Heart right ventricle (tissue), 16 donors: ENCODE measurements at places on chromosomes 6 and 20. TPM values are rescaled to one million over a fixed set of nuclear protein-coding genes. Genes with fewer than 3 reads are reported as not detected.

CLPSL1 gene
- total RNA-seq, result not detected

GRCh38 chr6:22150368-22151035, 146.3 kb downstream of the PRL start:
- DNase-seq, result no peak

GRCh38 chr20:9978397-9979004, 56.3 kb upstream of the ANKEF1 start:
- DNase-seq, result peak; percentile 64

- no peak for DNase-seq
These were observed 677 bp downstream of the PXMP4 start for GRCh38 chr20:33719277-33719988.

GRCh38 chr20:57251344-57251743, 15.1 kb downstream of the BMP7 start:
- no peak for DNase-seq

DNA sequence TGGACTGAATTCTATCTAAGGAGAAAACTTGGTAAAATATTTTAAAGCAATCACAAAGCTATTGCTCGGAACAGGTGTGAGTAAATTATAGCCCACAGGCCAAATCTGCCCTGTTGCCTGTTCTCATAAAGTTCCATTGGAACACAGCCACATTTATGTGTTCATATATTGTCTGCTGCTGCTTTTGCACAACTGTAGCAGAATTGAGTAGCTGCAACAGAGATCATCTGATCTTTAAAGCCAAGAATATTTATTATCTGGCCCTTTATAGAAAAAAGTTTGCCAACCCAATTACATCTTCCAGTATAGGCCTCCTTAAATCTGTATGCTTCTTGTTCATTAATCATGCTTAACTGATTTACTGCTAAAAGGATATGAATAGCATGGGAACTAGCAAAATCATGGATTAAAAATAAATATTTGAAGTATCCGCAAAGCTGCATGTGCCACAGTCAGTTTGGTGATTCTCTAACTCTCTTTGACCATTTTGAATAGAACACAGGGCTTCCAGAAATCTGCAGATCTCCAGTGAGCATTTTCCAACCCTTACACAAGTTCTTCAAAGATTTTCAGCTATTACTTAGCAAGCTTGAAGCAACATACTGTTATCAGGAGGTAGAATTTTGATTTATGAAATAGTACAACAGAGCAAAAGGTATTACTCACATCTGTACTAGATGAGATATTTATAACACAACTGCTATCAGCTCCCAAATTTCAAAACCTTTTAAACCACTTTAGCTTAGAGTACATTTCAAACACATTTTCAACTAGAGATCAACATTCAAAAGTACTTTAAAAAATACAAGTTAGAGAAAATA, 312.6 kb upstream of the ID4 start:
- DNase-seq, result no peak

CRISP3 gene
- total RNA-seq, result not detected

DNA sequence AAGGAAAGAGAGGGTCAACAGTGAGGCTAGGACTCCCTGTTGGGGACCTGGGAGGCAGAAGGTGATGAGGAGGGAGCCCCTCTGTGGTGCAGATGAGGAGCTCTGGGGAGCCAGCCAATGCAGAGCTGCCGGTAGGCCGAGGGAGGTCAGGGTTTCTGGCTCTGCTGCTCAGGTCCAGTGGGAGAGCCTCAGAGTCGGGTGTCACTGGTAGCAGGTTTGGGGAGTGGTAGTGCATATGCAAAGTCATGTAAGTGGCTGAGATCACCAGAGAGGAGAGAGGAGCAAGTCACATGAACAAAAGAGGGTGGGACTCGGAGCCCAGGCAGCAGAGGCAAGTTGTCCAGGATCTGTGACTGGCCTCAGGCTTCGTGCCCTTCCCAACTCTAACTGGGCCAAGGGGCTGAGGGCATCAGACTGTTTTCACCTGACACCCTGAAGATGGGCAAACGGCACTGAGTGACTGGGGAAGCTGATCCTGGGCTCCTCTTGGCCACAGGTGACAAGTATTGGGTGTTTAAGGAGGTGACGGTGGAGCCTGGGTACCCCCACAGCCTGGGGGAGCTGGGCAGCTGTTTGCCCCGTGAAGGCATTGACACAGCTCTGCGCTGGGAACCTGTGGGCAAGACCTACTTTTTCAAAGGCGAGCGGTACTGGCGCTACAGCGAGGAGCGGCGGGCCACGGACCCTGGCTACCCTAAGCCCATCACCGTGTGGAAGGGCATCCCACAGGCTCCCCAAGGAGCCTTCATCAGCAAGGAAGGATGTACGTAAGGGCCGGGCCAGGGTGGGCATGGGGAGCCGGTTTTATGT, 6.6 kb downstream of the MMP24OS start:
- no peak for DNase-seq

DLL1 gene
- 13.0 TPM for total RNA-seq

GRCh38 chr20:63127700-63128364, 88.1 kb downstream of the YTHDF1 start:
- DNase-seq, result no peak

- no peak for DNase-seq
These were observed 44.5 kb upstream of the PHACTR3 start for GRCh38 chr20:59559863-59560262.

DNA sequence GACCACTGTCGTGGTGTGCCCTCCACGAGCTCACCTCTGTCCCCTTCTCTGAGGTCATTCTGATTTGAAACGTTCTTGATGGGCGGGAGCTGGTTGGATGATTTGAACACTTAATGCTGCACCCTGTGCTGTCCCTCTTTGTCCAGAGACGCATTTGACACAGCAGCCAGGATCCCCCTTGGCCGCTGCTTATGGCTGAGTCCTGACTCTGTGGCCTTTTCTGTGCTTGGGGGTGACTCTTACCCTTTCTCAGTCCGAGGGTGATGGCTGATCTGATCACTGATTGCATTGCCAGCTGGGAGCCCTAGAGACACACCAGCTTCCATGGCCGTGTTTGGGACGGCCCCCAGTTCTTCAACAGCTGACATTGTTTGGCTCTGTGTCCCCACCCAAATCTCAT, 43.5 kb upstream of the FRMD1 start:
- DNase-seq, result no peak

DNA sequence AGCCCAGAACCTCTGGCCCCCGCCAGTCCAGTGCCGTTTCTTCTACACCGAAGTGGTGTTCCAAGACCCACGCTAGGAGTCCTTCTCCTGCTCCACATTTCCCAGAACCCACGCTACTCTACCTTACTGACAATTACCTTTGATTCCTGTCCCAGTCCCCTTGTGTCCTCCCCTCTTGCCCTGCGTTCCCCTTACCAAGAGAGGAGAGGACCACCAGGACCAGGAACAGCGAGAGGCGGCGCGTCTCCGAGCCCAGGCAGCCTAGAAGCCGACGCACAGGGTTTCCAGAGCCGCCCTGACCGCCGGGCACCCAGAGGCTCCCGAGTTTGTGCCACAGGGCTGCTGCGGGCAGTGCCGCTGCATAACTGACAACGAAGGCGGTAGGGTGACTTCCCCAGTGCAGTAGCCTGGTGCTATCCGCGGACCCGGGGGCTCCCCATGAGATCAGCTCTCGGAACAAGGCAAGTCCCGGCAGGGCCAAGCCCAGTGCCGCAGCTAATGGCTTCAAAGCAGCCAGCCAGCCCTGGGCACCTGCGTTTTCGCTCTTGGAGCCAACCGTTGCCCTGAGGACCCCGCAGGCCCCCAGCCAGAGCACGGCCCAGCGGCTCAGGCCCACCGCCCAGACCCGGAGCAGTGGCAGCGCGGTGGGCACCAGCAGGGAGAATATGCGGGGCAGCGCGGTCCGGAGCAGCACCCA, 512 bp downstream of the TAP1 start:
- peak; percentile 34 for DNase-seq

ULBP1 gene
- 0.23 TPM for total RNA-seq

SEMG1 gene
- total RNA-seq, result not detected

GRCh38 chr6:24139080-24139479, 13.1 kb downstream of the NRSN1 start:
- no peak for DNase-seq

DNA sequence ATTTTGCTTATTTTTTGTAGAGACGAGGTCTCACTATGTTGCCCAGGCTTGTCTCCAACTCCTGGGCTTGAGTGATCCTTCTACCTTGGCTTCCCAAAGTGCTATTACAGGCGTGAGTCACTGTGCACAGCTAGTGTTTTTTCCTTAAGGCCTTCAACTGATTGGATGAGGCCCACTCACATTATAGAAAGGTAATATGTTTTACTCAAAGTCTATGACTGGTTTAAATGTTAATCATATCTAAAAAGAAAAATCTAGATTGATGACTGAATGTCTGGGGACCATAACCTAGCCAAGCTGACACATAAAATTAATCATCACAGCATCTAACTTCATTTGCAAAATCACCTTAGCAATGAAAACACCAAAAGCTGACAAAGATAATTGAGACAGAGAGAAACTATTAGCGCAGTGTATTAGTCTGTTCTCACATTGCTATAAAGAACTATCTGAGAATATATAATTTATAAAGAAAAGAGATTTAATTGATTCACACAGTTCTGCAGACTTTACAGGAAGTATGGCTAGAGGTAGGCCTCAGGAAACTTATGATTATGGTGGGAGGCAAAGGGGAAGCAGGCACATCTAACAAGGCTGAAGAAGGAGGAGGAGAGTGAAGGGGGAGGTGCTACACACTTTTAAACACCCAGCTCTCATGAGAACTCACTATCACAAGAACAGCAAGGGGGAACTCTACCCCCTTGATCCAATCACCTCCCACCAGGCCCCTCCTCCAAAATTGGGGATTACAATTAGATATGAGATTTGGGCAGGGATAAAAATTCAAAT, 66.8 kb upstream of the ARHGAP18 start:
- no peak for DNase-seq

SMPDL3A gene
- 3.5 TPM for total RNA-seq

TP53TG5 gene
- total RNA-seq, result 2.2 TPM

DNA sequence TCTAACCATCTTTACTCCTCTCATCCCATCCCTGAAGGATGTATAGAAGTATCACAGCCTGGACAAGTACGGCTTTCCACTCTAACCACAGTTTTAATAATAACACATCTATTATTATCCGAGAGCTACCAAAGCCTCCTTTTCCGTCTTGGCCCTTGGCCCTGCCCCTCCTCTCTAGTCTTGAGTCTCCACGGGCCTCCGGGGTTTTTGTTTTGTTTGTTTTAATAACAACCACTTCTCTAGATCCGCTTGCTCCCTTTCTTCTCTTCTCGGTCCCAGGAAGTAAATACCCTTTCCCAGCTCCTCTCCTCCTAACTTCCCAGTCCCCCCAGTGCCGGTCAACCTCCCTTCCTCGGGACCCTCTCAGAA, 661 bp downstream of the LCA5 start:
- DNase-seq, result no peak

DNA sequence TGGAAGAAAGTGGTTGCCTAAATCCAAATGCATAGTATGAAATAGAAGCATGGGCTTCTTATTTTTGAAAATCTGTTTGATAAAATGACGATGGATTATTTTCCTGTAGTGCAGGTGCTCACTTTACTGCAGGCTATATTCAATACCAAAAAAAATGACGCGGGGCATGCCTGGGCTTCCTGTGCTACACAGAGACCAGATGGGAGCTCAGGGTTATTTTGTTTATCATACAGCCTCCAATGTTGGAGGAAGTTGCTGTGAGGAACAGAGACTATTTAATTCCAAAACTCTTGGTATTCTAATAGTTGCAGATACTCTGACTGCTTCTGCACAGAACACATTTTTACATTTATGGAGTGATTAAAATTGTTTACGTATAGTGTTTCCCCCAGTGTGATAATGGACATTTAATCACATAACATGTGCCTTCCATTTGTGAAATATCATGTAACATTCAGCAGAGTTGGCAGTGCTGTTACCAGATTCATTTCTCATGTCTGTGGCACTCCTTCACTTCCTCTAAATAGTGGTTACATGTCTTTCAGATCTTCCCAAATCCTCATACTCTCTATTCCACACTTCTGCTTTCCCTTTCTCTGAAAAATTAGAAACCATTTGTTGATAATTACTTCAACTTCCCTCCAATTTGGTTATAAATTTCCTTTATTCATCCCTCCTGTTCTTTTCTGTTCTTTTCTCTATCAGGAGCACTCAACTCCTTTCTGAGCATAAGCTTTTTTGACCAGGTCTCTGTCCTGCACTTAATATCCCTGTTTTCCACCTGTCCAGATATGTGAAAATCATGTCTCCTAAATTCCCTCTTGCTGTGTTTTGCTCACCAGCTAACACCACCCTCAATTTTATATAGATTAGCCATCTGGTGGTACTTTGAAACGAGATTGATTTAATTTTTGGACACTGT, 121.6 kb downstream of the ADGRB3 start:
- DNase-seq, result no peak

GLP1R gene
- total RNA-seq, result 2.2 TPM

LST1 gene
- 2.9 TPM for total RNA-seq

DNA sequence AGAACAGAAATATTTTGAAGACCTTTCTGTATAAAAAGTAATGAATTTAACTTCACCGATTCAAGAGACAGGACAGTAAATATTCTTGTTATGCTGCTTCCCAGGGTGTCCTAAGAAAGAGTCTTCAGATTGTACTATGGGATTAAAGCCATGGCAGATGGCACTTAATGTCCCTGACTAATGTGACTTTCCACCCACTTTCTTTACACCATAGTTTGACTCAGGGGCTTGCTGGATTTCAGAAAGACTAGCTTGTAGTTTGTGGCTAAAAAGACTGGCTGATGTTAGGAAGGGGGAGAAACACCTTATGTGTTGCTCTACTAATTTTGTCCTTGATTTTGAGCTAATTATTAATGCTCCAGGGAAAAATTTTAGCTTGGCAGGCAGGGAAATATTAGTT, 75.9 kb downstream of the UTRN start:
- DNase-seq, result no peak

DNA sequence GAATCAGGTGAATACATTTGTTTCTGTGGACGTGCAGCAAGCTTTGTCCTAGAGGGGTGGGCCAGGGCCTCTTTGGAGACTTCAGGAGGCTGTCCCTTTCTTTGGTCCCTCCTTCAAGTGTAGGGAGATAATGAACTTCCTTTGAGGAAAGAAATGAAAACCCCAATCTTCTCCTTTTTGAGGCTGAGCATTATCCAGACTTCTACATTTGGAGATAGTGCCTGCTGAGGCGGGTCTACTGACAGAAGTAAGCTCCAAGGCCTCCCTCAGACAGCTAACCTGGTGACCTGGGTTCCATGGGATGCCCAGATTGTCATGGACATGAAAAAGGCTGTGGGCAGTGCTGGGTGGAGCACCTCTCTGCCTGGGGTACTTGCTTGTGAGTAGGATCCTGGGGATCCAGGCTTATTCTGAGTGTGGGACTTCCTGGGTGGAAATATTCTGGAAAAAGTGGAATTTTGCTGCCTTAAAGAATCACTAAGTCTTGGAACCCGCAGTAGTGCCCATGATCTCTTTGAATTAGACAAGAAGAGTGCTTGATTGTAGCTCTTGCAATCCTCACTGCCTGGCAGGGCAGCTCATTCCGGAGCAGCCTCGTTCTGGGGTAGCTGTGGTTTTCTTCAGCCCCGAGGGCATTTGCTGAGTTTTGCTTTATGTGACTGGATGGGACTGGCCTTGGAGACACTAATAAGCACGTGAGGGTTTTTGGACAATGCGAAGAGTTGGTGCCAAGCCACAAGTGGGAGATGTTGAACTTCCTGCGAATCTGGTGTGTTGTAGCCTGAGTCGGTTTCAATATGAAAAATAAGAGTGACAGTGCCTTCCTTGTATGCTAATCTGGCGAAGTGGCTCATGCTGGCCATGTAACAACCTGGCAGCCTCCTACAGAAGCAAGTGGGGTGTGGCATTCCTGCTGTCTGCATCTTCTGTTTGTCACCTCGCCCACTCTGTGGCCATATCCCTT, 28.1 kb downstream of the SNRNP48 start:
- no peak for DNase-seq

NCR2 gene
- not detected for total RNA-seq

HTR1B gene
- not detected for total RNA-seq

CYP24A1 gene
- total RNA-seq, result not detected

DYNLT2 gene
- 0.59 TPM for total RNA-seq
